ENCODE measurements at places on chromosomes 2 and 18.

- DNase-seq: no peak
Observed at GRCh38 chr18:58886864-58887612, 22.4 kb downstream of the ZNF532 start.

- DNase-seq: no peak
Observed at GRCh38 chr2:18704276-18704675, 114.9 kb upstream of the NT5C1B start.

- no peak for DNase-seq
Observed at GRCh38 chr2:232518844-232519243, 1.3 kb upstream of the PRSS56 start.

DNA sequence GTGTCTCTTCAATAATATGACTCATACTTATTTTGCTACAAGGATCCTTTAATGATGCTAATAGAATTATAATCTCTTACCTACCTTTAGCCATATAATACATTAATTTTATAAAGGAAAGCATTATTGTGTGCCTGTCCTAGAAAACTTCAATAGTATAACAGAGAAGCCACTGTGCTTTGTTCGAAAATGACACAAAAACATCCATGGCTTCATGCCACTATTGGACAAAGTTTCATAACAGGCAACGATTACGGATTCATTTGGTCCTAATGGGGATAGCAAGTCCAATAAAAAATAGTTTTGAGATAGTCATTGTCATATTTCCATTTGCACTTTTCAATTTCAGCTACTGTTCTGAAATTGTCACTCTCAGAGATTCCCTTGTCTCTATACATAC is 52.5 kb upstream of the CCDC150 start:
- DNase-seq: no peak

- DNase-seq: no peak
Observed at GRCh38 chr2:100011272-100011731, 131.1 kb downstream of the AFF3 start.

GRCh38 chr2:114010001-114010400 is 120.1 kb downstream of the ACTR3 start:
- no peak for DNase-seq

- DNase-seq: no peak
Observed at GRCh38 chr18:55868909-55869308, 280.9 kb upstream of the TCF4 start.

DNA sequence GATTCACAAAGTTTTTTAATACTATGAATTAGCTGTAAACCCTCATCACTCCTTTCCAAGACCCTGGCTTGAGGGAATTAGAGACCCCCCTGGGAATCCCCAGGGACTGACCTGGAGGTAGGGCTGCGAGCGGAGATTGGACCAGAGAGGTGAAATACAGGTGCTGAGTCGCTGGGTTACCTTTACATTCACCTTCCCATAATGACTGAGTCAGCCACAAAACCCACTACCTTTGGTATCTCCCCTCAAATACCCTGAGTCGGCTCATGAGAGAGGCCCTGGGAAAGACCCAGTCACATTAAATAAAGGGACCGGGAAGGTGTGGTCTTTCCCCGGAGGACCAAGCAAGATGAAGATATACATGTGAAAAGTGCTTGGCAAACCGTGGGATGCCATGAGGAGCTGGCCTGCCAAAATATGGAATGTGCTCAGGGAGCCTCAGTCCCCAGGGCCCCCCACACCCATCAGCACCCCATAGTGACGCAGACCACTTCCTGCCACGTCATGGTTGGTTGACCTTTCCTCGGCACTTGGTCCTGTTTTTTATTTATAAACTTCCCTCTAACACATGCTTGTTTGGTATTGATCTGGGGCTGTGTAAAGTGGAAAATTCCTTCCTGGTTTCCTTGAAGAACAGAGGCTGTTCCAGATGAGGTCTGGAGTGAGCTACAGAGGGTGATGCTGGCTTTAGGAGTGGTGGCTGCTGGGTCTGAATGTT is 51.4 kb downstream of the IL1RL2 start:
- DNase-seq: no peak

DNA sequence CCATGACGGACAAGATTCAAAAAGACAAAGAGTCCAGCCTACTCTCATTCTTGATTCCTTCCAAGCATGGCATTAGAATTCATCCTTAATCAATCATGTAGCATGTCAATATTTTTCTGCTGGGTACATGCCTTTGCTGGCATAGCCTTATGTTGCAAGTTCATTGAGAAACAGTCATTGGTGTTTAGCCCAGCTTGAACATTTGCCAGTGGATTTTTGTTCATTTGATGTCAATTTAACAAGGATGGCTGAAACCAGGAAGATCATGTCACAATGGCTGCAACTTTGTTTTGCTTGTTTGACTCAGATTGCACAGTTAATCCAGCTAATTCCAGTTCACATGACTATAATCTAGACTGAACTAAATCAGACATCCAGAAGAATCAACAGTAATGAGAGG is 1132.2 kb downstream of the LRP1B start:
- no peak for DNase-seq

DNA sequence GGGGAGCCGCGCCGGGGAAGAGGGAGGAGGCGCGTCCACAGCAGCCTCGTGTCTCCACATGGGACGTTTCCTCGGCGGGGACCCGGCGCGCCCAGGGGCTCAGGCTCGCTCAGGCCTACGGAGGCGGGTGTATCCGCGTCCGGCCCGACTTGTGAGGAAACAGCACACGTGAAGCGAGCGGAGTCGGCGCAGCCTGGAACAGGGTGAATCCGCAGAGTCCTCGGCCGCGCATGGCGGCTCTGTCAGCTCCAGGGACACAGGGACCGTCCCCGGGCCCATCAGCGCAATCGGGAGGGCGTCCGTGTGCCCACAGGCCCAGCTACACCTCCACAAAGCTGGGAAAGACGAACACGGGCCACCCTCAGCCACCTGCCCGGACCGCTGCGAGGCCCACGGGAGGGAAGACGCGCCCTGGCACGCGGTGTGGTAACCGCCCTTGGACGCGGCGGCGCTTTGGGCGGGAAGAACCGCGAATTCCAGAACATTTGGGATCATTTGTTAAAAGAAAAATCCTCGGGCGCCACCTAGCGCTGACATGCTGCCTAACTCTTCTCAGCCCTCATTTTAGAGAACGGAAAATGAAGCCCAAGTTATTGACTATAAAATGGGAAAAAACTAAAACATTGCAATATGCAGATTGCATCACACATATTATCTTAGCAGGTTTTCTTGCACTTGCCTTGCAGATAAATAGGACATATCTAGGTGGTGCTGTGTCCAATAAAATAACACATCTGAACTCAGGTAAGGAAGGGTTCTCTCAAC is 40.4 kb downstream of the TMEM18 start:
- peak; percentile 60 for DNase-seq

DNA sequence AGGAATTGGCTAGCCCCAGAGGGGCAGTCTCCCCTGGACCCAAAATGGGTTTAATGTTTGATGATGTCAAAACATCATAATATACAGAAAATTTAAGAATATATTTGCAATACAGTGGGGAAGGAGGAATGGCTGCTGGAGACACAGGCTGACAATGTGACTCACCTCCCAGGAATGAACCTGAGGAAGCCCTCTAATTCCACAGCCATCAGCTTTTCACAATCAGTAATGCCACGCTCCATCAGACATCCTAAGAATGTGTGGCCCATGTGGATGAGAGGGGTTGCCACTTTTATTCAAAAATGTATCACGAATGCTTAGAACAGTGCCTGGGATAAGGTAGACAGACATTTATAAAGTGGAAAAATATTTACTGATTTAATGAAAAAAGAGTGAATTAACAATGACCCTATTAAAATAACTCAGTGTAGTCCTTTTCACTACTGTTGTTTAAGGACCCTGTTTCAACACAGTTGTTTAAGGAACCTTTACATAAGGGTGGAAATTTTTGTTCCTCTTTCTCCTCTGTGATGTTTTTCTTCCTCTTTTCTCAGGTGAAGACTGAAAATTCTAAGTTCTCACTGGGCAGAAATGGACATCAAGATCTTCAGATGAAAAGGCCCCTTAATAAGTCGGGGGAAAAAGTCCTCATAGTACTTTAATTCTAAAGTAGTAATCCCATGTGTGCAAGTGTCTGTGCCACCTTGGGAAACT is 17.5 kb upstream of the TMEM163 start:
- DNase-seq: no peak

- no peak for DNase-seq
Observed at GRCh38 chr18:44290366-44290977, 390.2 kb upstream of the SETBP1 start.

- no peak for DNase-seq
Observed at GRCh38 chr2:174971868-174972781, 33.1 kb downstream of the CHN1 start.

DNA sequence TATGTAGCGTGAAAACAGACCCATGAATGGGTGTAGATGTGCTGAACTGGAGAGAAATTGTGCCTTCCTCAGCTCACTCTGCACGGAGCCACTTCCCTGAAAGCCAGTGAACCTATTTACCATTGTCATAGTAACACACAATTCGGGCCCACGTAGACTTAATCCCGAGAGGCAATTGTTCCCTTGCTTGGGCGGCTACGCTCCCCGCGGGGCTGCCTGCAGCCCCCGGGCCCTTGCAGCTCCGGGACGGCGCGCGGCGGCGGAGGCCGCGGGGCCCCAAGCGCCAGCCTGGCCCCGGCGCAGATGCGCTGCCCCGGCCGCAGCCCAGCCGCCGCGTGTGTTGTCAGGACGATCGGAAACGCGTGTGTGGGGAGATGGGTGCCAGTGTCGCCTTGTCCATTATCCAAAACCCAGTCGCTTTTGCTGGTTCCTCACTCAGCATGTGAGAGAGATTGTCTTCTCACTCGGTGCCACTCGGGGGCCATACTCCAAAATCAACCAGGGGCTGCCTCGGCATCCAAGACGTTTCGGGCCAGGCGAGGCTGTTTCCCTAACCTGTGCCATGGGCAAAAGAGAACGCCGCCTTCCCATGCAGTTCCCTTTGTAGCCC is 17.9 kb upstream of the LRRTM1 start:
- no peak for DNase-seq

GRCh38 chr2:132415256-132415914 is 1.2 kb upstream of the GPR39 start:
- no peak for DNase-seq

DNA sequence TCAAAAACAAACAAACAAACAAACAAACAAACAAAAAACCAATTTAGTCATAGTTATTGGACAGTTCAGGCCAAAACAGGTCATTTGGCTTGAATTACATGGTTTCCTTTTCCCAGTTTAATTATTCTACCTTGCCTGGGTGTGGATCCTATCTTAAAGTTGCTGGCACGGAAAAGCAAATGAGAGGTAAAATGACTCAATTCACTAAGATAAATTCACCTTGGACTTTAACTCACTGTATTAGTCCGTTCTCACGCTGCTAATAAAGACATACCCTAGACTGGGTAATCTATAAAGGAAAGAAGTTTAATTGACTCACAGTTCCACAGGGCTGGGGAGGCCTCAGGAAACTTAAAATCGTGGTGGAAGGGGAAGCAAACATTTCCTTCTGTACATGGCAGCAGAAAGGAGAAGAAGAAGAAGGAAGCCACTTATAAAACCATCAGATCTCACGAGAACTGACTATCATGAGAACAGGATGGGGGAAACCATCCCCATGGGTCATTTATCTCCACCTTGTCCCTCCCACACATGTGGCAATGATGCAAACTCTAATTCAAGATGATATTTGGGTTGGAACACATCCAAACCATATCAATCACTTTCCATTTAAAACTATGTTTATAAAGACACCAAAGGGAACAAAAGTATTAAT is 22.5 kb upstream of the TRAPPC8 start:
- DNase-seq: no peak

GRCh38 chr2:7031547-7032245 is 114.5 kb downstream of the RNF144A start:
- no peak for DNase-seq

GRCh38 chr2:33419581-33420200 is 56.8 kb upstream of the RASGRP3 start:
- DNase-seq: no peak

DNA sequence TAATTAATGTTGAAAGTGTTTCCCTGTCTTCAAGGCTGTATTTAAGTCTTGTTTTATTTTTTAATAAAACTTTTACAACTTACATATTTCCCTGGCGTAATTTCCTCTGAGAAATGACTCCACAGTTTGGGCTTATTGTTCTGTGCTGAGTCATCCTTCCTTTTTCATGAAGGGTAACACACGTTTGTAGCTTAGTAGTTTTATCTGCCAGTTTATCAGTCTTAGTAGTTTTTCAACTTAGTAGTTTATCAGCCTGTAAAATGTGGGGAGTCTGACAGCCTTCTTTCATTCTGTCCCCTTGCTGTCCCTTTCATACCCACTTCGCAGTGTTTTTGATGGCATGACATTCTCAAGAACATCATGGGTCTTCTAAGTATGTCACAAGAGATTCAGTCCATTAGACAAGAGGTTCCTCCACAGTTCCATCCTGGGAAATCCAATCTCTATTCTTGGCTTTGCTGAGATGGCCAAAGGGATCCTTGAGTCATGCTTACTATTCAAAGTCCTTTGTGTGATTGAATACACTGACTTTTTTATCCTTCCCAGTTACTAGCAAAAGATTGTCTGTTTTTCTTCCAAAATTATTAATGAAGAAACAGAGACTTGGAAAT is 60.0 kb upstream of the SGPP2 start:
- no peak for DNase-seq

GRCh38 chr18:26002375-26002910 is 88.0 kb downstream of the SS18 start:
- DNase-seq: no peak

DNA sequence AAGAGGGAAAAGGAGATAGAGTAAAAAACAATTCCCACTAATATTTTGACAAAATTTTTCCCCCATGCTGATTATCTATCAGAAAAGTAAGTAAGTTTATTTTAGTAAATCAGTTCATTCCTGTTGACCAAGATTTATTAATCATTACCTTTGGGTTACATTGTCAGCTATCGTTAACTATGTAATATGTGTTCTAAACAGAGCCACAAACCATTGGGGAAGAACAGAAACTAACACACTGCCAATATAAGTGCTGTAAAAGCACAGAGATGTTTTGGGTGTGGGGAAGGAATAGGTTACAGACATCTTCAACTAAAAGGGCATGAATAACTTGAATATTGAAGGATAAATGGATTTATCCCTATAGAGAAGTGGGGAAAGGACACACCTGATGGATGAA is 42.5 kb upstream of the ACADL start:
- no peak for DNase-seq

DNA sequence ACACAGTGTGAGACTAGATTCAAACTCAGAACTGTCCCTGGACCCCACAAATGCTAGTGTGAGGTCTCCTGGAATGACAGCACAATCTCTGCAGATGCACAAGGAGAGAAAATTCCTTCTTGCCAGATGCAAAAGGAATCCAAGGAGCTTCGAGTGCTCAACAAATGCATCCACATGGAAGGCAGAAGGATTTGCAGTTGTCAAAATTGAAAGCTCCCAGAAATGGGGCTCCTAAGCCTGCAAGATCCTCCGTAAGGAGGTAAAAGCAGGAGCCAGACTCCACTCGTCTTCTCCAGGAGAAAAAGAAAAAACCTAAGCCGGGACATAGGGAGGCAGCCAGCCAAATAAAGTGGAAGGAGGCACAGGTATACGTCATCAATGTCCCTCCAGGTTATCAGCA is 355.0 kb upstream of the KLHL29 start:
- DNase-seq: no peak

- DNase-seq: no peak
Observed at GRCh38 chr2:64225491-64225890, 81.3 kb upstream of the PELI1 start.

- DNase-seq: no peak
Observed at GRCh38 chr2:176685908-176686307, 416.7 kb downstream of the MTX2 start.
